Fibroblast of skin of right quadriceps (primary cell): ENCODE measurements at places on chromosomes 12 and 14.

DNA sequence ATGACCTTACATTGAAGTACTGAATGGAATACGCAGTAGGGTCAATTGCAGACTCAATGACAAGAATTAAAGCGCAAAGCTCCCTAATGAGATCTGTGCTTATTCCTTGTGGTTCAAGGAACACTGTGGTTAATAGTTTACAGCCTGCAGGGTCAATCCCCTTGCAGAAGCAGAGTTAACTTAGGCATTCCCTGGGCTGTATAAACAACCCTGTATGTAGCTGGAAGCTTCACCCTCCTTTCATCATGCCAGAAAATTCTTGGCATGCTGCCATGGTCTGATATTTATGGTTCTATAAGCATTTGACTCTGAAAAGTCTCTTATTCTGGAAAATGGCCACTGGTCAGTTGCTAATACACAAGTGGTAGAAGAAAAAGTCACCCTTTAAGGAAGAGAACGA is 227.7 kb downstream of the NOVA1 start:
- peak; percentile 20 for DNase-seq

DNA sequence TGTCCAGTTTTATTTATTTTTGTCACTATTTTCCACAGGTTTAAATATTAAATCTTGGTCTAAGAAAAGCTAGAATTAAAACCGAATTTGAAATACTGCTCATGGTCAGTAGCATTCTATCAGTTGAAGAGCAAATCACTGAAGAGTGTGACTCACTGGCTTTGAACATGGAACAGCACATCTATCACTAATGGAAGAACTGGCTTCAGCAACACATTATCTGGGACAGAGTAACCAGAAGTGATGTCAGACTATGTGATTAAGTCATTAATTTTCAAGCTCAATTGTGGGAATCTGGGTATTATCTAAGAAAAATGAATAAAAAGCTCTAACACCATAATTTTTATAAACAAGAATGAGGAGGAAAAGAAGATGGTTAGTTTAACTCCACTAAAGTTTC is 527.5 kb downstream of the TMTC2 start:
- DNase-seq, result no peak

- DNase-seq, result no peak
Observed at GRCh38 chr12:25084816-25085215, 110.1 kb downstream of the DNAI7 start.

- DNase-seq, result peak; percentile 17
Observed at GRCh38 chr12:68020699-68021098, 31.5 kb downstream of the IFNG-AS1 start.

DNA sequence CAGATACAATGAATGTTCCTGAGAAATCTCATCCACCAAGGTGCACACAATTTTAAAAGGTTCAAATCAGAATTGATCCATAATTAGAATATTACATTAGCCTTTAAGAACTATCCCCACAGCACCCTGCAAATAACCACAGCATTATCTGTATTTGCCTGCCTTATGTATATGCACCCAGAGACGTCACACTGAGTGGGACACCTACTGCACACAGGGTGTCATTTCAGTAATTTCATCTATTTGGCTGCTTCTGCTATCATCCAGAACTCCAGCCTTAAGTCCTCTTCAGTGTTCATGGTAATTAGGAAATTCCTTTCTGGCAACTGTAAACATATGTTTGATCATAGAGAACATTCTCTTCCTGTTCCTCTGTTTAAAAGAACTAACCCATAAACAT is 298.4 kb downstream of the SYT1 start:
- no peak for DNase-seq

DNA sequence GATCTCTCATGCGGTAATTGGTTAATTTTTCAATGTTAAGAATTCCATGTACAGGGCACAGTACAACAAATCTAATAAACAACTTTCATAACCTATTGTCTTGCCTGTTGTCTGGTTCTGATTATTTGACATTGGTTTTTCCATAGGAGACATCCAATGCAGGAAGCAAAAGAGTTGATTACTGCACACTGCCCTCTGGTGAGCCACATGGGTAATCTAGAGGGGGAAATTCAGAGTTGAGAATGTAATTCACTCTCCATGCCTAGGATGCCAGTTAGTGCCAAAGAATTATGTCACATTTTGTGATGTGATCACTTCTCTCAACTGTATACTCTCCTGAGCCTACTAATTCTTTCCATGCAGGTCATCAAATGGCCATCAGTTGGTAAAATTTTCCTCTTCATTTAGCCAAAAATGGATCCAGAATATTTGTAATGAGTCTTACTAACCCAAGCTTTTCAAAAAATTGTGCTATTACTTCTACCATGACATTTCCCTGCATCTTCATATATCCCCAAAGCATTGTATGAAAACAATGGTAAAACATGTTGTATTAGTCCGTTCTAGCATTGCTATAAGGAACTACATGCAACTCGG is 17.7 kb upstream of the CCDC91 start:
- DNase-seq, result peak; percentile 65

DNA sequence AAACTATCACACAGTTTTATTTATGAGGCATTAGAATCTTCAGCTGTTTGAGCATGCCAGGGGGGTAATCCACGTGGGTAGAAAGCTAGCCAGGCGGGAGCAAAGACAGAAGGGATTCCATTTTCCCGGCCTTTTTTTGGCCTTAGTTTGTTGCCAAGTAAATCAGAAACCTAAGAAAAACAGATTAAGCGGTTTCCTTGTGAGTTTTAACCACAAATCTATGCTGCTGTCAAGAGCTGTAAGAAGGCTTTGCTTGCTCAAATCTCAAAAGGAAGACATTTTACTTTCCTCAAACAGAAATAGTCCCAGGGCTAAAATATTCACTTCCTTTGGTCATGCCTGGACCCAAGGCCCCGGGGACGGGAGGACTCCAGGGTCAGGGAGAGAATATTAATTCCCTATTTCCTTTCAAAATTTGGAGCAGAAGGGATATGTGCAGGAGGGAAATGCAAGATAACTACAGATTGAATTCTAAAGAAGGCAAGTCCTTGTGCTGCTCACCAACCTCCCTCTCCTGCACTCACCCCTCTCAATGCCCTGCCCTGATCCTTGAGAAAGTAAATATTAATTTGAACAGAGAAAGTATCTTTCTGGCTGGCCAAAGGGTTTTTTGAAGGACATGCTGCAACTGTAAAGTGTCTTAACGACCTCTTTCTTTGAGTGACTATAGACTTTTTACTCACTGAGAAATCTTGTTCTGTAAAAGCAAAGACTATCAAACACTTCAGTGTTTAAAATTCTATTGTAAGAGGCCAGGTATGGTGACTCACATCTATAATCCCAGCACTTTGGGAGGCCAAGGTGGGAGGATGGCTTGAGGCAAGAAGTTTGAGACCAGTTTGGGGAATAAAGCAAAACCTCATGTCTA is 75.7 kb downstream of the HSD17B6 start:
- peak; percentile 4 for DNase-seq

- DNase-seq, result peak; percentile 47
Observed at GRCh38 chr14:71521238-71522135, 410.7 kb upstream of the RGS6 start.
